ENCODE measurements at places on chromosomes 12 and 14.

DNA sequence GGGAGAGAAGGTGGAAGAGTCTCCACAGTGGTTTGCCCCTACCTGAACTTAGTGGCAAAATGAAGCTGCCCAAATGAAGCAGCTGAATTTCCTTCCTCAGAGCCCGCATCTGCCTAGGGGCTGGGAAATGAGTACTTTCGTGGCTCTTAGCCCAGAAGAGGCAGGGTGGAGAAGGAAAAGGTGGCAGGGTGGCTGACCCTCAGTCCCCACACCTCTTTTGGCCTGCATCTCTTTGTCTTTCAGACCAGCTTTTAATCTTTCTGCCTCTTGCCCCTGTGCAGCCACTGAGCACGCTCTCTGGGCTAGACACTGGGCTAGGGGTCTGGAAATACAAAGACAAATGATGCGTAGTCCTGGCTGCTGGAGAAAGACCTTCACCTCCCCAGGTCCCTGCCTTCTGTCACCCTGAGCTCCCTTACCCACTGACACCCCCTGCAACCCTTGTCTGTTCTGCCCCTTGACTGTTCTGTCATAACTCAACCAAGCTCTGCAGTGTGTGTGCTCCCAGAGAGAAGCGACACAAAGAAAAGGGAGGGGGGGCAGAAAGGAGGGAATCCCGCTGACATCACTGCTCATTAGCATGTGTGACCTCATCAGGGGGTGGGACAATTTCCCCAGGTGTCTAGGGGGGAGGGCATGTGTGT is 371 bp upstream of the REM2 start:
- DNase-seq: peak; percentile 52

DNA sequence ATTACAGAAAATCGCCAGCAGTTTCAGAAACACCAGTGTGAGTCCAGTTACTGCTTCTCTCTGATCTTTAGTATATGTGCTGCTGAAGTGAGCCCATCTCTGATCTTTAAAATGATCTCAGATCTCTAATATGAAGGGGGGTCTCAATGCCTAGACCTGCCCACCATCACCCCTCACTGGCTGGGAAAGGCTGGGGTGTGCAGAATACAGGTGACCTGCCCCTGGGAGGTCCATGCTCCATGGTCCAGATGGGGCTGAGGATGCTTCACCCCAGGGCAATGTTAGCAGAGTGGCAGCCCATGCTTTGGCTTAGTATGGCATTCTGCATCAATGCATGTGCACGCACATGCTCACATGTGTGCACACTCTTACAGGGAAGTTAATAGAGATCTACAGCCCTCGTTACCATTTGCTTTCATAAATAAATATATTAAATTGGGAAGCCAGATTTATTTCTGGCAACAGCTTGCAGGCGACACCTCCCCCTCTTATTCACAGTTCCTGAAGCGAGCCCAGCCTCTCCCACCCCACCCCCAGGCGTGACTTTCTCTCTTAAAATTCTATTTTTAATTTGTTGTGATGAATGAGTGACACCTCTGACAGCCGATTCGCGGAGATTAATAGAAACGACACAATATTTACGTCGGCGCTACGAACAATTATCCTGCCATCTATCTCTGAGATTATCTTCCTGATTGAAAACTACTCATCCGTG is 104.7 kb upstream of the ESRRB start:
- DNase-seq: no peak

DNA sequence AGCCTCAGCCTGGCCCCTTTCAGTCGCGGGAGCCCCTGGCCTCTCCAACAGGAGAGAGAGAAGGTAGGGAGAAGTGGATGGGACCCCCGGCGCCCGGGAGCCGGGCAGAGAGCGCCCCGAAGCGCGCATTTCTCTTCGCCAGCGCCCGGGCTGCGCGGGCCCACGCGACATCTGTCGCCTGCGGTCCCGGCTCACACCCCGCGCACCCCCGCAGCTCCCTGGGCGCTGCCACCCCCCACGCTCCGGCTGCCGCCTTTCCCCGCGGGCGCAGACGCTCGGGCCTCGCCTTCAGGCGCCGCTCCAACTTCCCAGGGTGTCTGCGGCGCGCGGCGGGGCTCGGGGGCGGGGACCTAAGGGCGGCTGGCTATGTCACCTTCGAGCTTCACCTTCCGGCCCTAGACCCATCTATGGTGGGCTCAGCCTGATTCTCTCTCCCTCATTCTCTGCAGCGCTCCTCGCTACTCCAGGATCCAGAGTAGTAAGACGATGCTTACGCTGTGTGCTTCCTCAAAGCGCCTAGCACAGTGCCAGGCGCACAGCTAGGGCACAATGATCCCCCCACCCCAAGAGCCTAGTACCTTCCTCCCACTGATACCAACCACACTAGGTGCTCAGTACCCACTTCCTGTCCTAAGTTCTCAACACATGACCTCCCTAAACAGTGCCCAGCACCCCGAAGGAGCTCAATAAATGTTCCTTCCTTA is 1.6 kb downstream of the HRK start:
- DNase-seq: peak; percentile 15

DNA sequence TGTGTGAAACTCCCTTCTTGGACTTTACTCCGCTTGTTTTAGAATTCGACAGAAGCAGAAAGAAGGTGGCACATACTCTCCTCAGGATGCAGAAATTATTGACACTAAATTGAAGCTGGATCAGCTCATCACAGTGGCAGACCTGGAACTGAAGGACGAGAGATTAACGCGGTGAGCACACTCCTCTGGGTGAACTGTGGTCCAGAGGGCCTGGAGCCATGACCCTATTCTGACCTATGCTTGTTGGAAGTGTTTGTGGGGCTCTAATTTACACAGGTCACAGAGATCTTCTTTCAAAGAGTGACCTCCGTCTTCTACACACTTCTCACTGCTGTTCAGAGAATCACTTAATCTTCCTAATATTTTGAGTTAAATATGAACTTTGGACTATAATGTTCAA is 72.5 kb upstream of the MYF6 start:
- DNase-seq: no peak
